ENCODE measurements at places on chromosomes 13 and 19.
A peak's percentile ranks its signal among the peaks of the same experiment; 100 is the strongest.

GRCh38 chr13:97257800-97258799 lies 36.0 kb downstream of the MBNL2 start:
- no peaks in the 10 kb centered on the region for H3K27me3 ChIP-seq
- no peak overlapping the region for H3K4me3 ChIP-seq
- peaks cover 33% of the 10 kb centered on the region for H3K4me1 ChIP-seq
- peak; percentile 17 for DNase-seq
- H3K27ac ChIP-seq = peak overlapping the region; percentile 0

GRCh38 chr13:91249861-91250260 lies 97.6 kb upstream of the MIR17HG start:
- H3K27ac ChIP-seq = no peak overlapping the region
- no peaks in the 10 kb centered on the region for H3K4me1 ChIP-seq
- no peak overlapping the region for H3K4me3 ChIP-seq
- H3K27me3 ChIP-seq = no peaks in the 10 kb centered on the region

DNA sequence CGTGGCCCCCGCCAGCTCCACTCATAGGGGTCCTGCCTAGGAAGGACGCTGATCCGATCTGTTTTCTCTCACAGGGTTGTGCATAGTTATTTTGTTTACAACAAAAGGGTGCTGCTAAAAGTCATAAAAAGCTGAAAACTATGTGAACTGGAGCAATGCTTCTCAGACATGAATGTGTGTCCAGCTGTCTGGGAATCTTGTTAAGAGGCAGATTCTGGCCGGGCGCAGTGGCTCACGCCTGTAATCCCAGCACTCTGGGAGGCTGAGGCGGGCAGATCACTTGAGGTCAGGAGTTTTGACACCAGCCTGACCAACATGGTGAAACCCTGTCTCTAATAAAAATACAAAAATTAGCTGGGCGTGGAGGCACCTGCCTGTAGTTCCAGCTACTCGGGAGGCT lies 8.6 kb downstream of the LRRC4B start:
- H3K4me1 ChIP-seq = peaks cover 11% of the 10 kb centered on the region
- no peaks in the 10 kb centered on the region for H3K36me3 ChIP-seq
- DNase-seq = no peak
- H3K4me3 ChIP-seq = no peak overlapping the region
- peaks cover 20% of the 10 kb centered on the region for H3K27me3 ChIP-seq

- no peak overlapping the region for H3K4me3 ChIP-seq
- H3K4me1 ChIP-seq = peaks cover 19% of the 10 kb centered on the region
- H3K27ac ChIP-seq = no peak overlapping the region
- H3K27me3 ChIP-seq = no peaks in the 10 kb centered on the region
- DNase-seq = no peak
These were observed 2.1 kb downstream of the ZNF709 start for GRCh38 chr19:12482509-12482886.

GRCh38 chr13:51839711-51840540 lies 5.1 kb downstream of the TMEM272 start:
- peaks cover 2% of the 10 kb centered on the region for H3K4me1 ChIP-seq
- no peaks in the 10 kb centered on the region for H3K36me3 ChIP-seq
- no peak overlapping the region for H3K27ac ChIP-seq
- DNase-seq = no peak

GRCh38 chr19:48596679-48597465 lies 9.7 kb upstream of the SPACA4 start:
- peak; percentile 40 for DNase-seq
- peaks cover 16% of the 10 kb centered on the region for H3K4me1 ChIP-seq
- H3K27me3 ChIP-seq = no peaks in the 10 kb centered on the region
- H3K27ac ChIP-seq = peak overlapping the region; percentile 60

- H3K36me3 ChIP-seq = peaks cover 75% of the 10 kb centered on the region
- H3K27me3 ChIP-seq = no peaks in the 10 kb centered on the region
- DNase-seq = no peak
- H3K4me3 ChIP-seq = no peak overlapping the region
- H3K4me1 ChIP-seq = peaks cover 54% of the 10 kb centered on the region
- H3K27ac ChIP-seq = peak overlapping the region; percentile 25
These were observed 13.6 kb downstream of the POLR2E start for GRCh38 chr19:1081301-1082164.

GRCh38 chr13:32023096-32023495 lies 8.5 kb upstream of the FRY start:
- no peaks in the 10 kb centered on the region for H3K4me1 ChIP-seq
- no peak overlapping the region for H3K27ac ChIP-seq
- no peak for DNase-seq
- H3K4me3 ChIP-seq = no peak overlapping the region
- H3K36me3 ChIP-seq = no peaks in the 10 kb centered on the region
- no peaks in the 10 kb centered on the region for H3K27me3 ChIP-seq
